ENCODE measurements at places on chromosomes 11 and 22.

DNA sequence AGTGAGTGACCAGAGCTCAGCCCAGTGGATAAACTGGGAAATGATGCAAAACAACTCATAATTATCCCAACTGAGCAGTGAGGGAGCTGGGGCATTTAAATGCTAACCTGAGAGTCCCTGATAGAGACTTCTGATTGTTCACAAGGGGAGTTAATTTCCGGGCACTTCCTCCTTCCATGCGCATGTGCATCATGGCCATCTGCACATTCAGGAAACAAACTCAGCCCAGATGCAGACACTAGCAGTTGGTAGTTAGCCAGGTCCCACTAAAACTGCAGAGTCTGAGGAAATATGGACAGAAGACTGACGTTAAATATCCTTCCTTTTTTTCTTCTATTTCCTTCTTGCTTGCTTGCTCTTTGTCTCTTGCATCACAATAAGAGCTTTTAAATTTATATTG is 852.1 kb upstream of the LRRC4C start:
- DNase-seq = no peak

GRCh38 chr11:19660076-19660475 is 52.6 kb upstream of the NAV2 start:
- DNase-seq = peak; percentile 71

DNA sequence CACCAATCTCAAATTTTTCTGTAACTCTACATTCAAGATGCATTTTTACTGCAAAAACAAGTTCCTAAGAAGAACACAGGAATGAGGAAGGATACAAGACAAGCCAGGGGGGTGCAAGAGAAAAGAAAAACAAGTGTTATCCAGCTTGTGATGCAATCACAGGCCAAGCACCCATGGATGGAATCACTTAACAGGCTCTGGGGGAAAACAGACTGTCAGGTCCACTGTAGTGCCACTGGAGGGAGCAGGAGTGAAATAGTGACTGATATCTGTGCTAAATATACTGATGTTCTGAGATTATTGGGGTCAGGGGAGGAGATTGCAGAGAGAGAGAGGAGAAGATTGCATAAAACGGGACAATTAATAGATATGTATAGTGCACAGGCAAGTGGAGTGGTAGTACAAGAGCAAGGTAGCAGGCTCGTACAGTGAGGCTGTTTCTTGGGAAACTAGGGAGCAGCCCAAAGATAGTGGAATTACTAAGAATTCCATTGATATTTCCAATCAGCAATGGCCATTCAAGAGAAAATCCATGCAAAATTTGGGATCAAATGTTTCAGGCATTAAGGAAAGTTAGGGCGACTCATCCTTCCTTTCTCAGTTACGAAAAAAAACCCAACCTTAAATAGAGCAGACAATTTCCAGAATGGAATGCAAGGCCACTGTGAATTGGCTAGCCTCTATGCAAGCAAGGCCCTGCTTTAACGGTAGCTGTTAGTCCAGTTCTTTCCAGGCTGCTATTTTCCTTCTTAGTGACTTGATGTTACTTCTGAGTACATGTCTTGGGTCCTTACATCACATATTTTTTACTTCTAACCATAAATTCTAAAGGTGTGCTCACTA is 52.2 kb upstream of the CEP126 start:
- no peak for DNase-seq

DNA sequence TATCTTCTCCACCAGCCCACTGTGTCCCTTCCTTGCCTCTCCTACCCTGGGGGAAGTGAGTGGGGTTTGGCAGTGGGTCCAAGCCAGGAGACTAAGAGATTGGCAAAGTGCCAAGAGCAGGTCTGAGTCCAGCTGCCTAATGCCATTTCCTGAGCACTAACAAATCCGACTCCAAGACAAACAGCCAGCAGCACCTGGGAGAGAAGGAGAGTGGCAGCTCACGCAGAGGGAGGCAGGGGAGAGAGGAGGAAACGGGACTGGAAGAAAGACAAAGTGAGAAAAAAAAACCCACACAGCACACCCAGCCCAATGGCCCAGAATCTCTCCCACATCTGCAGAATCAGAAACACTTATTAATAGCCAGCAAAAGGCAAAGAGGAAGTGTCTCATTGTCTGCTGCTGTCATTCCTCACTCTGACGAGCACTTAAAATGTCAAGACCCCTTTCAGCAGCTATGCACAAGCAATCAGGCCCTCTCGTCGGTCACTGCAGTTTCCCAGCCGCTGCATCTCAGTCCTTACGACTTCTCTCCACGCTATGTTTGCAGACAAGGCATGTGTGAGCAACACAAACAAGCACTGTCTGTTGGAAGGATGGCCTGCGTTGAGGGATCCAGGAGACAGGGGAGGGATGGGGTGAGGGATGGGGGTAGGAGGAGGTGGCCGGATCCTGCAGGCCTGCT is 558.4 kb upstream of the CADM1 start:
- DNase-seq = no peak

GRCh38 chr11:9905501-9905951 is 241.6 kb downstream of the SWAP70 start:
- no peak for DNase-seq

- DNase-seq = no peak
Observed at GRCh38 chr22:30284172-30284571, 5.1 kb downstream of the CASTOR1 start.

DNA sequence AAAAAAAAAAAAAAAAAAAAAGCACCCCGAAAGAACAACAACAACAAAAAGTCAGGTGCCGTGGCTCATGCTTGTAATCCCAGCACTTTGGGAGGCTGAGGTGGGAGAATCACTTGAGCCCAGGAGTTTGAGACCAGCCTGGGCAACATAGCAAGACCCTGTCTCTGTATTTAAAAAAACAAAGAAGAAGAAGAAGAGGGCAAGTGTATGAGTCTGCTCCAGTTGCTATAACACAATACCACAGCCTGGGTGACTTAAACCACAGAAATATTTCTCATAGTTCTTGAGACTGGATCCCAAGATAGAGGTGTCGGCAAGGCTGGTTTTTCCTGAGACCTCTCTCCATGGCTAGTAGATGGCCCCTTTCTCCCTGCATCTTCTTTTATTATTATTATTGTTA is 12.4 kb downstream of the CRYBA4 start:
- no peak for DNase-seq

GRCh38 chr11:105618343-105618955 is 8.6 kb downstream of the GRIA4 start:
- no peak for DNase-seq

- DNase-seq = no peak
Observed at GRCh38 chr11:2791521-2792380, 92.0 kb upstream of the KCNQ1OT1 start.

DNA sequence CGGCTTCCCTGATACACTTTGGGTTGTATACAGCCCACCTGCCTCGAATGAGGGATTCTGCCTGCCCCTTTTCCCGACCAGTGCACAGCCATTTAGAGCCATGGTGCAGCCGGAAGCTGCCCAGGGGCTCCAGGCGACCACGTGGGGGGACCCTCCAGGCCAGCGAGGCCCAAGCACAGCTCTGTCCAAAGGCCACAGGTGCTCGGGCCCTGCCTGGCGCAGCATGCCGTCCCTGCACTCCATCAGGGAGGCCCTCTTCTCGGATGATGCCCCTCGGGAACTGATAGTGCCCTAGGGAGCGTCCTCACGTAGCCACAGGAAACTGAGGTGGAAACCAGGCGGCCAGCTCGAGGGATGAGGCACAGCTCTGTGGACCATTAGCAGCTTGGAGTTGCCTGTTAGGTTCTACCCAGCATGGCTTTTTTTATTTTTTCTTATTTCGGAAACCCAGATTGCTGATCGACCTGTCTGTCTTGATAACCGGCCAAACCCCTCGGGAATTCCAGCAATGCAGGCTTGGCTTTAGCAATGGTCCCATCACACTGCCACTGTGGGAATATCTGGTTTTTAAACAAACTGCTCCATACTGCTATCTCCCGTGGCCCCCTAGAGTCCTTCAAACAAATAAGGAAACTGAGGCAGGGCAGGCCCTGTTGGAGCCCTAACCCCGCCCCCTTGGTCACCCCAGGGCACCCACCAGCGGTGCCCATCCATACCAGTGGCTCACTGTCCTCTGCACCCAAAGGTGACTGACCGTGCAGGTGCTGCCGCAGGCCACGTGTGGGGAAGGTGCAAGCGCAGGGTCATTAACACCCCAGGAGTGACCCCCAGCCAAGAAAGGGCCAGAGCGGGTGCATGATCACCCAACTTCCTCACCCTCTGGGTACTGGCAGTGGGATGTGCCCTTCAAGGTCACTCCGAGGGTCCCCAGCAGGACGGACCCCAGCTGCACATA is 8.0 kb downstream of the ANO1 start:
- no peak for DNase-seq

DNA sequence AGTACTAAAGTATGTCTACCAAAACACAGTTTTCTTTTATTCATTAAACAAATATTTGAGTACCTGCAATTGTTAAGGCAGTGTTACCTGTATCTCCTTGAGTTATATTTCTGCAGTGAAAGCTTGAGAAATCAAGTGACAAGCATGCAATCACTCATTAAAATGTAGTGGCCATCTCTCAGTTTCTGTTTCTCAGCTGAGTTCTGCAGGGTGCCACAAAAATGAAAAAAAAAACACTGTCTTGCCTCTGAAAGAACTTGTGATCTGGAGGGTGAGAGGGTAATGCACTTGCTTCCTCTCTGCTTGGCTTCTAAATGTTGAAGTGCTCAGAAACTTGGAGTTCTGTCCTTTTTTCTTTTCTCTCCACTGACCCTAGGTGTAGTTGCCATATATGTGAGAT is 6.8 kb downstream of the QSER1 start:
- no peak for DNase-seq

- DNase-seq = no peak
Observed at GRCh38 chr22:25694196-25694907, 47.6 kb upstream of the MYO18B start.

DNA sequence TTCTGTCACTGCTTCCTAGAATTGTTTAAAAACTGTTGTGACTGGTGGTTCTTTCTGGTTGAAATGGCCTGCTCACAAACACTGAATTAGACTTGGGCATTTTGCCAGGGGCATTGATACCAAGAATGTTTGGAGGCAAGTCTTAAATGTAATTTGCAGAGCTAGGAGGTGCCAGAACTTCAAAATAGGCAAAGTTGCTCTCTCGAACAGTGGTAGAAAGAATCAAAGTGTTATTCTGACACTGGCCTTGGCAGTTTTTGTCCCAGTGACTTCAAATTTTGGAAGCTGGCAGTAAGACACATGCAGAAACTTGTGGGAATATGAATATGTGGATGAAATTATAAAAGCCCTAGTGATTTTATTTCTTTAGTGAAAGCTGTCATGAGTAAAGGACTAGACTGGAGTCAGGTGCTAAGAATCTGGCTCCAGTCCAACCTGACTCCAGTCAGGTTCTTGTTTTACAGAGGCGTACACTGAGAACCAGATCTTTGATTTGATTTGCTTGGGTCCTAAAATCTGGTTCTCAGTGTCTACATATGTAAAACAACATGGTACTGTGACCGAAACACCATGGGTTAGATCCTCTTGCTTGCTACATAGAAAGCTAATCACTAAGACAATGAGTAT is 20.9 kb downstream of the SVIP start:
- no peak for DNase-seq

GRCh38 chr11:121095561-121095960 is 5.5 kb upstream of the TECTA start:
- DNase-seq = peak; percentile 49

- no peak for DNase-seq
Observed at GRCh38 chr11:67355794-67356386, 2.5 kb upstream of the POLD4 start.

- no peak for DNase-seq
Observed at GRCh38 chr11:21289686-21290085, 620.3 kb downstream of the NELL1 start.

DNA sequence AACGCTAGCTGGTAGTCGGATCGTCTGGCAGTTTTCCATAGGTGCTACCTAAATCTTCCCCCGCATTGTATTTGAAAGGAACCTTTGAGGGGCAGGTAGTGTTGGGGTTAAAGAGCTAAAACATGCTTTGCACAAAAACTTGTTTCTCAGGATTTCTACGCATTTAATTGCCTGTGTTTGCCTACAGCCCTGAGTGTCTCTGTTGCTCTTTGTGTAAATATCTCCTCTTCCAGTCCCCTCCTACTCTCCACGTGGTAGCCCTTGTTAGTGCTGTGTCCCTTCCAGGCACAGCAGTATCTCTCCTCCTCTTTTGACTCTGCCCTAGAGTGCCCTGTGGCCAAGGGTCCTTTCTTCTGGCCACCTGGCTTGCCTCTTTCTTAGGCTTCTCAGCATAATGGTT is 81.7 kb downstream of the BARX2 start:
- DNase-seq = no peak

- DNase-seq = peak; percentile 31
Observed at GRCh38 chr22:39317775-39318506, 1.5 kb downstream of the RPL3 start.

- peak; percentile 72 for DNase-seq
Observed at GRCh38 chr11:116882386-116882785, 45.0 kb upstream of the APOA1 start.

DNA sequence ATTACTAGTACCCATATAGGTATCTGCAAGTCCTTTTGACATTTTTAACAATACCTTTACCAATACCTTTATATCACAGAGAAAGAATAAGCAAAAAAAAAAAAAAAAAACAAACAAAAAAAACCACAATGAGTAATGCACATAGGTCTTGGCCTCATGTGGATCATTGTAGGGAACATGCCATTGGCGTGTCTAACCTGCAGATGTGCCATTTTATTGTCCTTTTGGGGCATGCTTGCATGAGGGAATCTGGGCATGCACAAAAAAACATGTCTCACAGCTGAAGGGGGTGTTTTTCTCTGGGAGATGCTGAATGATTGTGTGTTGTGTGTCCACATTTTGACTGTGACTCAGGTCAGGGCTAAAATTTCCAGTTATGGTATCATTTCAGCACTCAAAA is 361.6 kb downstream of the GUCY1A2 start:
- DNase-seq = peak; percentile 59

DNA sequence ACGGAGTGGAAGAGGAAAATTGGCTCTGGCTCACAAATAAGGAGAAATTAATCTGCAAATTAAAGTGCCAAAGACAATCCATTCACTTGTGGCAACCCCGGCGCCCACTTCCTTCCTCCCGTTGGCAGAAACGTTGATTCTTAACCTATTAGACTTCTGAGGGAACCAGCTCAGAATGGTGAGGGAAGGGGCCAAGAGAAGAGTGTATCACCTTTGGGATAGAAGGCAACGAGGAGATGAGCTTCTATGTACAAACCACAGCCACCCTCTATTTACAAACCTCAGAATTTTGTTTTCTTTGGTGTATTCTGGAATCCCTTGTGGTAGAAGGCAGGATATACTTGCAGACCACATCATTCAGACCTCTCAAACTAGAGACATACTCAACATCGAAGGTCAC is 1.1 kb downstream of the MB start:
- no peak for DNase-seq

GRCh38 chr11:100865443-100866065 is 178.5 kb downstream of the ARHGAP42 start:
- no peak for DNase-seq

All from foreskin keratinocyte (primary cell).